ENCODE measurements at places on chromosomes 12 and 14.

DNA sequence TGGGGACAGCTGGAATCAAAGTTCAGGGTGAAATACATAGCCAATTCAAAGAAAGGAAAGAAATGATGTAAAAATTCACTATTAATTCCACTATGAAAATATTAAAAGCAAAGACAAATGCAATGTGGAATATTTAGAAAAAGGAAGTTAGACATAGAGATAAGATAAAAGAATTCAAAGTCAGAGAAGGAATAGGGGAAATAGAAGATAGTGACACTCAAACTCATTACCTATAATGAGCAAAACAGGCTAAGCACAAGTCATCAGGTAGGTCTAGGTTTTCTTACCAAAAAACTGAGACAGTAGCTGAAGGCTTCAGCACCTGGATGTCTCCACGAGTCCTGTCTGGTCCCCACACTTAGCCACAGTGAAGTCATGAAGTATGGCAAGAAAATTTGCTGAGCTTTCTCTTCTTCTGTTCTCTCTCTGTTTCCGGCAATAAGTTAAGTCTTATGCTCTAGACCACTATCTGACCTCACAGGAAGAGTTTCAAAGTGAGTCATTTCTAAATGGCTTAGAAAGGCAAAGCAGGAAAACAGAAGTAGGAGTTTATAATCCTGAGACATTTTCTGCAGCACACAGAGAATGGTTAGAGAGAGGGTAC is at the start of gene C3AR1:
Gene C3AR1 (minus strand): TSS at position 369 of the 604 bp plus-strand sequence. CDS start 6,174 bp downstream, outside the sequence.
- DNase-seq = no peak

DNA sequence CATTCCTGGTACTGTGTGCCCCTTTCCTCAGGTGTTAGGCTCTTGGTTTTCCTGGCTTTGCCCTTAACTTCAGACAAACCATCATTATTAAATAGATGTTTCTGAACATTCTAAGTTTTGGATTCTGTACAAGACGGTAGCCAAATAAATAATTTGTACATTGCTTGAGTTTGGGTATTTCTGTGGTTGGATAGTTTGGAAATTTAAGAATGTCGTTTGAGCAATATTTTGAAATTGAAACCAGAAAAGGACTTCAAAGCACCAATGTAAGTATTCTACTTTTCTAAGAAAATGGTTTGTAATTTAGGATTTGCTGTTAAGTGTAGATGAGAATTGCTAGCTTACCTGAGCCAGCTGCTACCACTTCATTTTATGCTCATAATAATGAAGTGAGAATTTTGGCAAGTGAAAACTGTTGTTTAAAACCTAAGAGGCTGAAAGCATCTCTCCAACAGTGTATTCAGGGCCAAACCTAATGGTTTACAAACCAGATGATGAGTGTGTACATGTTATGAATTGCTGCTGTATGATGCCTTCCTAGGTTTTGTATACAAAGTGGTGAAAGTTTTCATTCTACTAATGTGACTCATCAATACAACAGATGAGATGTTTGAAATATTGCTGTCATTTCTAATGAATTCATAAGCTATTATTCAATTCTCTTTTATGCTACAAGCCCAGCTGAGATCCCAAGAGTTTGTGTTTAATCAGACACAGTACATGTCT is 181.5 kb upstream of the PRKD1 start:
- no peak for DNase-seq

- no peak for DNase-seq
Observed at GRCh38 chr12:26809611-26810285, 23.2 kb downstream of the ITPR2 start.

GRCh38 chr12:51393676-51394545 is 2.7 kb upstream of the GALNT6 start:
- no peak for DNase-seq

GRCh38 chr12:50988051-50988450 is 35.7 kb downstream of the HIGD1C start:
- DNase-seq = no peak

GRCh38 chr12:6967651-6968100 is 2.8 kb downstream of the PHB2 start:
- DNase-seq = no peak

- no peak for DNase-seq
Observed at GRCh38 chr14:65606460-65606859, 193.9 kb downstream of the FUT8 start.

- no peak for DNase-seq
Observed at GRCh38 chr12:44127966-44128710, 292.3 kb downstream of the TMEM117 start.

DNA sequence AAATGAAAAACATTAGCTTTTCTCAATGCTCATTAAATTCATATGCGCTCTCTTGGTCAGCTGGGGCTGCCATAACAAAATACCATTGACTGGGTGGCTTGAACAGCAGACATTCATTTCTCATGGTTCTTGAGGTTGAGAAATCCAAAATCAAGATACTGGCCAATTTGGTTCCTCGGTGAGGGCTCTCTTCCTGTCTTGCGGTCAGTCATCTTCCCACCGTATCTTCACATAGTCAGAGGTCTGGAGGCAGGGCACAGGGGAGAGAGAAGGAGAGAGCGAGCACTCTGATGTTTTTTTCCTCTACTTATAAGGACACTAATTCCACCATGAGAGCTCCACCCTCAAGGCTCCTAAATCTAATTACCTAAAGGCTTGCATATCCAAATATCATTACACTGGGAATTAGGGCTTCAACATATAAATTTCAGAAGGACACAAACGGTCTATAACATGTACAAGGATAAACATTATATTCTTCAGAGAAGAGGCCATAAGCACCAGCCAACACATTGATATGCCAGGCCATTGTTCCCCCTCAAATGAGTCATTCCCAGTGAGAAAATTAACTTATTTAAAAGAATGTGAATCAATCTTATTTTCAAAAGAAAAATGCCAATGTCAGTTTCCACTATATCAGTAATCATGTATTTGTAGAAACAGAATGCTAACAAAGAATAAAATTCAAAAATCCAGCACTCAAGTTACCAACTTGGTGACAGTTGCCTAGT is 152.2 kb downstream of the BTG1 start:
- DNase-seq = no peak

- DNase-seq = no peak
Observed at GRCh38 chr14:58812050-58812910, 174.5 kb downstream of the DACT1 start.

DNA sequence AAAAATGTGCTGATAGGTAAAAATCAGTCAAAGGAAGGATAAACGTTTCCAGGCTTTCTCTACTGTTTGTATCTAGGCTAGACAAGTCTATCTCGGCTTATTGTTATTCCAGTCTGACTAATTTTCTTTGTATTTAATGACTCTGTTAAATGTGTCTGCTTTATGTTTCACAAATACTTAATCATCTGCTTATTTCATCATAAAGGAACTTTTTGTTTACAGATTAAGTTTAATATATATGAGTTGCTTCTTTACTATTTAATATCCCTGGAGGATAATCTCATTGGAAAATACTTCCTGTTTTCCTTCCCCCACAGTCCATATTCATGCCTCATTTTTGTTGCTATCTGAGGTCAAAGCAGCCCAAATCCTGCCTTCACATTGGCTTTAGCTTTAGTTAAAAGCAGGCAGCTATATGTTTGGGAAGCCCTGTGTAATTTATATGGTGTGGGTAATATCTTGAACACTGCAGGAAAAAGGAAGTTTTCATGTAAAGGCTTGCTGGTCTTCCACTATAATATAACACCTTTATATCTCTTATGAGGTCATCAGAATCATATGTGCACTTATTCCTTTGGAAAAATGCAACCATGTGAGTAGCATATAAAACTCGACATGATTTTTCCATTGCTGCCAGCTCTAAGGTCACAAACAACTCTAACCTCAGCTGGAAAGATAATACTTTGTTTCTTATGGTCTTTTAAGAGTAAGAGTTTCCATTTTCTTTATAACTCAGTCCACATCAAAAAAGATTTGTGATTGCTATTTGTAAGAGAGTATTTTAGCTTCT is 76.8 kb downstream of the ALX1 start:
- DNase-seq = no peak

GRCh38 chr12:130961921-130962451 is 8.3 kb downstream of the ADGRD1 start:
- no peak for DNase-seq

- DNase-seq = no peak
Observed at GRCh38 chr12:14844401-14844800, 1.1 kb upstream of the ART4 start.

DNA sequence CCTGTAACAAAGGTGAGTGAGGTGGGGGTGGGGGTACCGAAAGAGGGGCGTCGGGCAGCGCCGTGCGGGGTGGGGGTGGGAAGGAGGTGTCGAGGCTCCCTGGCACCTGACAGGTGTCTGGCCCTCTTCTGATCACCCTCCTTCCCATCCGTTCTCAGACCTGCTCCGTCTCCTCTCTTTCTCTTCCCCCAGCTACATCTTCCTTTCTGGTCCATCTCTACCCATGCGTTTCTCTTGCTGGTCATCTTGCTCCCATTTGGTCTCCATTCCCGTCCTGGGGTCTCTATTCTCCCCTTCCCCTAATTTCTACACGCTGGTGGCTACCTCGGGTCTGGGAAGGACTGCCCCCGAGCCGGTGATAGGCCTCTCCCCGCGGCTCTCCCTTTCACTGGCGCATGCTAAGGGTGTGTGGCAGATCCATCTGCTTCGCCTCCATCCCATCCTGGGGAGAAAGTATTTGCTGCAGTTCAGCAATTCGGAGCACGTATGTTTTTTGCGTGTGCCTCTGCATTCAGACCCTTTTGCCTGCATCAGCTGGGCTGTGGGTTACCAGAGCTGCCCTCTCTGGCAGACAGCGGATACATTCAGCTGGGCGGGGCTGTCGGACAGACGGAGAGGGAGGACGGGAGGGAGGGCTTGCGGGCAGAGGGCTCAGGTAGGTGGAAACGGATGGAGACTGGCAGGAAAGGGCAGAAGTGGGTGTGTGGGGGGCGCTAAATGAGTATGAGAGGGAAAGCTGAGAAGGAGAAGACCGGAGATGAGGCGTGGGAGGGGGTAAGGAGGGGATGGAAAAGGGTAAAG is 730 bp downstream of the CLSTN3 start:
- DNase-seq = peak; percentile 77

- no peak for DNase-seq
Observed at GRCh38 chr14:88518592-88519512, 36.0 kb downstream of the PTPN21 start.

All from NCI-H1417 (cell line).